ENCODE measurements at places on chromosomes 6 and 20.

- DNase-seq: no peak
These were observed 761.3 kb downstream of the KIF16B start for GRCh38 chr20:15811951-15812350.

- DNase-seq: no peak
These were observed 489.5 kb downstream of the CBLN4 start for GRCh38 chr20:55515832-55516231.

- no peak for DNase-seq
These were observed 15.2 kb downstream of the COX4I2 start for GRCh38 chr20:31652917-31653396.

DNA sequence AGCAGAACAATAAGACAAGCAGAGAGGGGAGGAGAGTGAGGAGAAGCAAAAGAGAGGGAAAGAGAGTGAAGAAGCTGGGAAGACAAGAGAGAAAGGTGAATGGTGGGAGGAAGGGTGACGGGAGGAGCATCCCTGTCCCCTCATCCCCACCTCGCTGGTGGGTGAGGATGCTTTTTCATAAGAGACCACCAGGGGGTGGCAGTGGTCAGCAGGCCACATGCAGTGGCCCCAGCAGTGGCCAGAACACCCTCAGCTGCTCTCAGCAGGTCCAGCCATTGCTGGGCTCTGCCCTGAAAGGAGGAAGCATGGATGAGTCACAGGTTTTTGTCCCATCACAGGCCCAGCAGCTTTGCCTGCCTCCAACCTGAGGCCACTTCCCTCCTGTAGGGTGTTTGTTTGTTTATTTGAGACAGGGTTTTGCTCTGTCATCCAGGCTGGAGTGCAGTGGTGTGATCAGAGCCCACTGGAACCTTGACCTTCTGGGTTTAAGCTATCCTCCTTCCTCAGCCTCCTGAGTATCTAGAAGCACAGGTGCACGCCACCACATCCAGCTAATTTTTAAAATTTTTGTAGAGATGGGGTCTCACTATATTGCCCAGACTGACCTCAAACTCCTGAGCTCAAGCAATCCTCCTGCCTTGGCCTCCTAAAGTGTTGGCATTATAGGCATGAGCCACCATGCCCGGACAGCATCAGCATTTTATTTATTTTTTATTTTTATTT is 24.0 kb downstream of the FGD2 start:
- peak; percentile 68 for DNase-seq

- no peak for DNase-seq
These were observed 312.9 kb downstream of the SAMD5 start for GRCh38 chr6:147821295-147821897.

DNA sequence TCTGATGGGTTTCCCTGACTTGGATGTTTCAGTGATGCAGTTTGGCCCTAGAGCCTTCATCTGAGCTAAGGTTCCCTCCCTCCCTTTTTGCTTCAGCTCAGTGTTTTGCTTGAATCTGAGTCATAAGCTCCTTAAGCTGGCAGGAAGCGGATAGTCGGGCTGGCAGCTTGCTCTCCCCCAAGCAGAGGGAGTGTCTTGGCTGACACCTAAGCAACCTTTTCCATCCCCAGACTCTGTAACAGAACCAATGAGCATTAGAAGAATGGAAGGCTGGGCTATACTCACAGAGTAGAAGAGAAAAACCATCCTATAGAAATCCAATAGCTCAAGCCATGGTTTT is 98.3 kb downstream of the HAO1 start:
- no peak for DNase-seq

DNA sequence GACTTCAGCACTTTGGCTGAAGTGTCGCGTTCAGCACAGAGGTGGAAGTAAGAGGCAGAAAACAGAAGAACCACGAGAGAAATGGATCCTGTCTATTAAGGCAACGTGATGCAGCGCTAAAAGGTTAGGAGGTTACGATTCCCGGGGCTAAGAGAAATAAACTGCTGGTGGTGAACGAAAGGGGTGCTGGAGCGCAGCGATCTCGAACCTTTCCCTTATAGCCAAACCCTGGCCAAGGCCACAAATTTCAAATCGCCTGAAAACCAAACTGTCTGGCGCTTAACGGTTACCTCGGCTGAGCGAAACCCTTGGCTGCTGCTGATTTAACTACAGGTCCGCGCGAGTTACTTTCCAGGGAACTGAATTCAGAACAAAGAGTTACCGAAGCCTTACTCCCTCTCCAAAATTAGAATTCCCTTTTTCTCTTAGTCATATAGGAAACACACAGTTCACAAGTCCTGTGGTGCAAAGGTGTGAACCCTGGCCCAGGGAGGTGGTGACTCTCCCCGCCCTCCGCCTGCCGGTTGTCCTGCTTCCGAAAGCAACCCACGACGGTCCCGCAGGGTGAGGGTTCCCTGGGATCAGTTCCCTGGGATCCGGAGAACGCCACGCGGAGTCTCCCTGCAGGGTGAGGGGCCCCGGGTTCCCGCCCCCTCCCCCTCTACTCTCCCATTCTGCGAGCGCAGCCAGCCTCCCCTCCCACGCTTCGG is 1.3 kb upstream of the SLC35D3 start:
- DNase-seq: peak; percentile 51

GRCh38 chr6:88473589-88473988 is 307.4 kb upstream of the CNR1 start:
- DNase-seq: no peak

DNA sequence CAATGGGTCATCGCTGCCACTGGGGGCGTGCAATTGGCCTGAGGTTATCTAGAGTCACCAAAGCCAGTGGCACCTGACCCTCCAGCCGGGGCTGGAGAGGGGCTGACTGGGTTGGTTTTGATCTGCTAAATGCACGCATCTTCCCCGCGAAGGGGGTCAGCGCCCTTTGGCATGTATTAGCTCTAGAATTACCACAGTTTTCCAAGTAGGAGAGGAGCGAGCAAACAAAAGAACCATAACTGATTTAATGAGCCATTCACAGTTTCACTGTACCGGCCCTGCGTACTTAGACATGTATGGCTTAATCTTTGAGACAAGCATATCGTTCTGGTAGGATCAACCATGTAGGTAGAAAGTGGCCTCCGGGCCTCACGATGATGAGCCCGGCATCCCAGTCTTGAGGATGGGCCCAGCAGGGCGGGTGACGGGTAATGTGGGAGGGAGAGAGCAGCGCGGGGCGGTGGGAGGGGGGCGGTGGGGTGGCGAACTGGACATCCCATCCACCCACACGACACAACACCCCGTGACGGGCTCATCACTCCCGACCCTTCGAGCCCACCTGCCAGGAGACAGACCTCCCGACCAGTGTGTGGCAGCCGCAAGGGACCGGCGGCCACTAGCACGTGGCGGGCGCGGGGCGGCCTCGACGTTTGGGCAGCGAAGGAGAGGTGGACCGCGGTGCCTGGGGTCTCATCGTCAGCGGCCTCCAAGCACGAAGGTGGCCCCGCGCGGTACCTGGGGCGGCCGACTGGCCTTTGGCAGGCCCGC is 1957.5 kb upstream of the DEFB115 start:
- peak; percentile 55 for DNase-seq

- no peak for DNase-seq
These were observed 12.3 kb downstream of the NRN1 start for GRCh38 chr6:5994234-5994998.

DNA sequence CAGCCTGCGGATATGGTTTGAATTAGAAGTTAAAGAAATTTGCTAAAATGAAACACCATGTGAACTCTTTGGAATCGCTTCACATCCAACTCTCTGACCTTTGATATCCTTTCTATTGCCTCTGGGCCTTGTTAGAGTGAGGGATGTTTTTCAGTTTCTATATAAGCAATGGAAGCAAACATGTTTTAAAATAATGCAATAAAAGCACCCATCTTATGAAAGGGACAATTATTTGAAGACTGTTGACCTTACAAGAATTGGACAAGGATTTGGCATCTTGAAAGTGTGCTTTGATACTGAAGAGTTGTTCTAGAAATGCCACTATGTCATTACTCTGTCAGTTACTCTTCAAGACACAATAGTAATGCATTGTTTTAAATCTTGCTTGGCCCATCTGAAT is 221.4 kb downstream of the PLCB4 start:
- no peak for DNase-seq

GRCh38 chr6:44540881-44541280 is 153.4 kb downstream of the CDC5L start:
- no peak for DNase-seq

- no peak for DNase-seq
These were observed 20.9 kb downstream of the UTRN start for GRCh38 chr6:144305985-144306384.
